ENCODE measurements at places on chromosomes 12 and 14.

DNA sequence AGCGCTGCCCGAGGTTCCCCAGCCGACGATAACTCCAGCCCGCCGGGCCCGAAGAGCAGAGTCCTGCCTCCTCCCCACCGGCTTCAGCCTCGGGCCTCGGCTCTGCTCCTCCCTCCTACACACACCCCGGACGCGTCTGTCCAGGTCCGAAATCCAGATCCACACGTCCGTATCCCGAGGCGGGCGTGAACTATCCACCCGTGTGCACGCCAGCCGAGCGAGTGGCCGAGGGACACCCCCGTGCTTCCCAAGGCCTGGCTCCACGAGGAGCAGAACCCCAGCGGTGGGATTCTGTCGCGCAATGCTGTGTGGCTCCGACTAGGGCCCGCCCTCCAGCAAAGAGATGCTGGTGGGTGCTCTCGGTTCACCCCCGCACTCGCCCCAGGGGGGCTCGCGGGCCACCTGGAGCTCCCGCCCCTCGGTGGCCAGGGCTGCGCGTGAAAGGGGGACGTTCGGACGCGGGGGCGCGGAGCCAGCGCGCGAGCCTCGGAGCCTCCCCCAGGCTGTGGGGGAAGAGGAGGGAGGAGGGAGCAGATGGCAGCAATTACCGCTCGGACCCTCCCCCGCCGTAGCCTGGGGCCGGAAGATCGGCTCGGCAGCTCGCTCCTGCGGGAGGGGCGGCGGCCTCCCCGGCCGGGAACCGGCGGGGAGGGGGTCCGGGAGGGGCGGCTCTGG lies 18.9 kb upstream of the ANKRD33 start:
- DNase-seq: peak; percentile 34

DNA sequence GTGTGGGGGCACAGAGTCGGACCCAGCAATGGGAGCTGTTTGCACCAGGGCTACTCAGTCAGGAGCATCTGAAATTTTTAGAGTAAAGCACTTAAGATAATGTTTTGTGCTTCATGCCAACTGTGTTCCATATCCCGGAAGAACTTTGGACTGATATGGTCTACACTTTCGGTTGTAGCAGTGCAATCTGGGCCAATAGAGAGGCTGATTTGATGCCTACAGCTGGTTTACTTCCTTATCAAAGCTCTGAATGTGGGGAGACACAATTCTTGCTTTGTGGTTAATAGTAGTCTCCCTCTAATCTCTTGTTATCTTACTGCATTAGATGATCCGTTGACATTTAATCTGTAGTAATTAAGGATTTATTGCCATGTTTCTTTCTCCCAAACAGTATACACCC lies 7.8 kb upstream of the VDR start:
- no peak for DNase-seq

DNA sequence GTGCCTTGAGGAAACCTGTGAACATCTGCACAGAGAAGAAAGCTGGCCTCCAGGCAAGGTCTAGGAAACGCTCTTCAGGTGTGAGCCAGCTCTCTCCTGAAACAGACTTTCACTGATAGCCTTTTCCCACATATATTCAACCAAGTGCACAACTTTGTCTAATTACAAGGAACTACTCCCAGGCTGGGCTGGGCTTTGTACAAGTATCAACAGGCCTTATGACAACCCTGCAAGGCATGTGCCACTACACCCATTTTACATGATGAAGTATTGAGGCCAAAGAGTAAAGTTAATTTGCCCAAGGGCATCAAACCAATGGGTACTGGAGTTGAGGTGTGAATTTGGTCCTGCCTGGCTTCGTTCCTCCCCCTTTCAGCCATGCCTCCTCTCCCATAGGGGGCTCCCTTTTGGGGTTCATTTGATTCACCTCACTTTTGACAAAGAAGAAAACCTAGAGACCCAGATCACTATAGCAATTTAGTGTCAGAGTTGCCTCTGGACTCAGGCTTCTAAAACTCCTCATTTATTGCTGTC lies 2.1 kb downstream of the CSRP2 start:
- no peak for DNase-seq

DNA sequence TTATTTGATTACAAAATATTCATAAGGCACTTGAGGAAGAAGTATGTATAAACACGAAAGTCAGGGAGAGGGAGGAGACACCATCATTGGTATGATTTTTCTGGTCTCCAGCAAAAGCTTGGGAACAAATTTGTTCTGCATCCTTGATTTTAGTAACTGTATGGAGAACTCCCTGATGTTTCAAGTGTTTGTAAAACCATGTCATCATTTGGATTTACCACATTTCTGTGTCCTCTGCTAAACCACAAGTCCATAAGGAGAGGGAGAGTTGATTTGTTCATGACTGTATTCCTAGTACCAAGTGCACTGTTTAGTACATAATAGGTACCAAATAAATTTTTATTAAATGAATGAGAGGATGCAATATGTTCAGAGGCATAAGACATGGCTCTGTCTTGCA lies 181.1 kb downstream of the BTG1 start:
- DNase-seq: no peak

- DNase-seq: no peak
Measured at GRCh38 chr12:131046813-131047788, 93.4 kb downstream of the ADGRD1 start.

- no peak for DNase-seq
Measured at GRCh38 chr14:67515386-67516079, 17.6 kb upstream of the PLEKHH1 start.

DNA sequence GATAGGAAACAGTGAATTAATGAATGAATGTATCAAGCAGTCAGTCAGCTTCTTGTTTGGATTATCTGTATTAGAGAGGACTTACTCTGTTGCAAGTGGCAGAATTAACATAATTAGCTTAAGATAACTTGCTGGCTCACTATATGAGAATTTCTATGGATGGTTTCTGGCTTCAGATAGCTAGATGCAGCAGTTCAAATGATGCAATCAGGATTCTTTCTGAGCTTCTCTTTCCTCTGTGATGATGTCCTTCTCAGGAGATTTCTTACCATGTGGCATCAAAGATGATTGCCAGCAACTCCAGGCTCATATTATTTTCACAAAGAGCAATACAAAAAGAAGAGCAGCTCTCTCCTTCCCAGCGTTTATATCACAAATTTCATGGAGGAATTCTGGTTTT lies 30.7 kb downstream of the FRMD6 start:
- peak; percentile 72 for DNase-seq

GRCh38 chr12:122659579-122659978 lies 43.6 kb downstream of the HCAR2 start:
- no peak for DNase-seq

DNA sequence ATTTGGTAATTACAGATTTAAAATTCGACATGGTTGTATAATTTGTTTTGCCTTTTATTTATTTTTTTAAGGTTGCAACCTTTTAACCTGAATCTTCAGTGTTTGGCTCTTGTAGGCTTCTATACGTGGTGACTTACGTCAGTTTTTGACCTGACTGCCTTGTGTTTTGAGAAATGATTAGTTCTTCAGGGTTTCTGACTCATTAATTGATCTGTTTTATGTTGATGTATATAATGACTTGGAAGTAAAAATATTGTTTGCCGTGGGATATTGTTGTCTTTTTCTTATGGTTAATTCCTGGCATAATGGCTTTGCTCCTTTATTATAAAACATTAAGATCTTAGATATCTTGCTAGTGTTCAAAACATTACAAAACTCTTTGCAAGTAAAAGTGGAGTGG lies 2.5 kb downstream of the RASSF8 start:
- DNase-seq: no peak

DNA sequence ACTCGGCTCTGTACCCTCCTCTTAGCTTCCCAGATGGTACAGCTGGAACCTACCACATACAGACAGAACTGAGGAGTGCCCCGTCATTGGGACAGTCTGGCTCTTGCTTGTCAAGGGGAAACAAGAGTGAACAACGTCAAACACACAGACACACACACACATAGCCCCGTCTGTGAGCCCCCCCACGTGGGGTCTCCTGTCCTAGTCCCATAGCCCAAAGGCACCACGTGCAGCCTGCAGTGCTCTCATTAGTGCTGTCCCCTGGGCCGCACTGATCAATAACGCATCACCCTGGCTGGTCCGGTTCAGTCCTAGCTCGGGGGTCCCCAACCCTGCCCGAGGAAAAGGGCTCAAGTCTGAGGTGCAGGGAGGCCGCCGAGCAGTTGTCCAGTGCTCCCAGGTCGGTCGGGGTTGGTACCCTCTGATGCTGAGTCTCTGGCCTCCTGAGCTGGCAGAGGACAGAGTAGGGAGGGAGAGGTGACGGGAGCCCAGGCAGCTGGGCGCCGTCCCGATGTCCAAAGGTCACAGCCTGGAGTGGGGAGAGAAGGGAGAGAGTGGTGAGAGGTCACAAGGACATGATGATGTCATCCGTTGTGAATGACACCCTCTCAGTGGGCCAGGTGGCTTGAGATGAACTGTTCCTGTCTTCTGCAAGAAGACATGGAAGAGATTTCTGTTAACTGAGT lies 105.4 kb upstream of the NOS1 start:
- no peak for DNase-seq

DNA sequence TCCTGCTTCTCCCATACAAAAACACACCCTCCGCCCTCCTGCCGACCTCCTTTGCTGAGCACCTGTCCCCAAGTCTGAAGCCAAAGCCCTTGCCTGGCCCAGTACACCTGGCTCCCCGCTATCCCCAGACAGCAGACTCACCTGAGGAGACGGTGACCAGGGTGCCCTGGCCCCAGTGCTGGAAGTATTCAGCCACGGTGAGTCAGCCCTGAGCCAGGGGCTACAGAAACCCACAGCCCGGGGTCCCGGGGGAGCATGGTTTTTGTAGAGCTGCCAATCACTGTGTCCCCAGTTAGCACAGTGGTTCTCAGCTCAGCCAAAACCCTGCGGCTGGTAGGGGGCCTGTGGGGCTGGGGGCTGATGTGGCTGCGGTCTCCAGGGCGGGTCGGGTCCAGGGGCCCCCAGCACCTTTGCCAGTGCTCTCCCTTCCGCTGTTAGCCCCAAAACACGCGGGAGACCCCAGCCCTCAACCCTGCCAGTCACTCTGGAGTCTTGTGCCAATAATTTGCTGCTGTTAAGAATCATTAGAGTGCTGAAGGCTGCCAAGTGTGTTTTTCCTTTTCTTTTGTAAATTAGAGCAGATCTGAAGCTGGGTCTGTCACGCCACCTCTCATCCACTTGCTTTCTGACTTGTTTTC lies 339.0 kb downstream of the TMEM121 start:
- DNase-seq: no peak

- no peak for DNase-seq
Measured at GRCh38 chr14:74732387-74732786, 19.4 kb downstream of the FCF1 start.

DNA sequence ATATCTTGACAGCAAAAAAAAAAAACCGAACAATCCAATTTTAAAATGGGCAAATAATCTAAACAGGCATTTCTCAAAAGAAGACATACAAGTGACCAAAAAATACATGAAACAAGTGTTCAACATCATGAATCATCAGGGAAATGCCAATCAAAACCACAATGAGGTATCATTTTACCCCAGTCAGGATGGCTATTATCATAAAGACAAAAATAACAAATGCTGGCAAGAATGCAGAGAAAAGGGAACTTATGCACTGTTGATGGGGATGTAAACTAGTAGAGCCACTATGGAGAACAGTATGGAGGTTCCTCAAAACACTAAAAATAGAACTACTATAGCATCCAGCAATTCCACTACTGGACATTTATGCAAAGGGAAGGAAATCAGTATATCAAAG lies 448.2 kb downstream of the RGS6 start:
- no peak for DNase-seq

Data from fibroblast of upper back skin (primary cell).